ENCODE measurements at places on chromosomes 6 and 20.

DNA sequence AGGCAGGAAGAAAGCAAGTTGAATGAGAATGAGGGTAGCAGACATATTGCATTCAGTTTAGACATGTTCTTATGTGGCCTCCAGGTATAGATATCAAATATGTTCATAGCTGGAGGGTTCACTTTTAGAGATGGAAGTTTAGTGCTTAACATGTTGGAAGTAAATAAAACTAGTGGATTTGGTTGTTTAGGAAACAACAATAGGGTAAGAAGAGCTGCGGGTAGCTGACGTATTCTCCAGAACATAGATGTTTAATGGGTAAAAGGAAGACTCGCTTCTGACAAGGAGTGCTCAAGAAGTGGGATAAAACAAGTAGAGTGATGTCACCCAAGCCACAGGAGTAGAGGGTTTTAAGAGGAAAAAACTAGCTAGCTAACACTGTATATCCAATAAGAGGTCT lies 128.4 kb upstream of the COL21A1 start:
- no peak for DNase-seq

DNA sequence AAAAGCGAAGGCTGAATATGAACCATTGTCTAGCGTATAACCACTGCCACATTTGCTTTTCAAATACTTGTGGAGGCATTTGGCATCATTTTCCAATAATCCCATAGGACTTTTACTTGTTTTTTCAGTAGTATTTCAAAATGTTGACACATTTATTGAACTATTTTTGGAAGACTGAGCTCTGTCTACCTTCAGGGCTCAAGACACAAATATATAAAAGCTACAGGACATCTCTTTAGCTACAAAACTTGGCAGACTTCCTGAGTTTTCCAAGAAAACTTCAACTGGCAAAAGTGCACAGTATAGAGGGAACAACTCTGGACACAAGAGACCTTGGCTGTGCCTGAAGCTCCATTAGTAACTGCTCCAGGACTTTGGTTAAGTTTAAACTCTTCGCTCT lies 13.4 kb downstream of the EPB41L2 start:
- no peak for DNase-seq

- DNase-seq = no peak
These were observed 43.4 kb upstream of the TRAM2 start for GRCh38 chr6:52620055-52620905.

DNA sequence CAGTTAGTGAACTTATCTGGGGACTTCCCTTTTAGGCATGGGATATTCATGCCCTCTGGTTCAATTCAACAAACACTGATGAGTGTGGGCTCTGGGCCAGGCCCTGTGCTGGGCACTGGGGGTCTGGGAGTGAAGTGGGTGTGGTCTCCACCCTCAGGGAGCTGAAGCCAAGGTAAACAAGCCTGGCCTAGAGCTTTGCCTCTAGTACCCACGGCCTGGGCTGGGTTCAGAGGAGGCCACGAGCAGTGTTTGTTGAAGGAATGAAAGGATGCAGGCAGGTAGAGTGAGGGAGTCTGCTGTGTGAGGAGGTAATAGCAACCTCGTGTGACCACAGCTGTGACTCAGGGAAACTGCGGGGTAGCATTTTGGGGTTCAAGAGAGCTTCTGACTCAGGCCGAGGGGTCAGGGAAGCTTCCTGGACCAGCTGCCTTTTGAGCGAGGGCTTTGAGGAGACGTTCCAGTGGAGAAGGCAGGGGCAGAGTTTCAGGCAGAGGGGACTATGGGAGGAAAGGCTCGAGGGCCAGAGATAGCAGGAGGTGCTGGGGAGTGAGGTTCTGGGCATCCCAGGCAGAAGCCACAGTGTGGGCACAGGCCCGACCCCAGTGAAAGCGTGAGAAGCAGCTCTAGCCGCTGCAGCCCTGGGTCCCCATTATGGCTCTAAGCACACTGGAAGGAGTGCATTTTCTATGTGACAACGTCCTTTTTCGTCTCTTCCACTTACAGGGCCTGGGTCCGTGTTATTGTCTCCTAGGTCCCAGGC lies 5.6 kb downstream of the MYLK2 start:
- DNase-seq = no peak

- DNase-seq = no peak
These were observed 37.7 kb upstream of the PKHD1 start for GRCh38 chr6:52125139-52125538.

DNA sequence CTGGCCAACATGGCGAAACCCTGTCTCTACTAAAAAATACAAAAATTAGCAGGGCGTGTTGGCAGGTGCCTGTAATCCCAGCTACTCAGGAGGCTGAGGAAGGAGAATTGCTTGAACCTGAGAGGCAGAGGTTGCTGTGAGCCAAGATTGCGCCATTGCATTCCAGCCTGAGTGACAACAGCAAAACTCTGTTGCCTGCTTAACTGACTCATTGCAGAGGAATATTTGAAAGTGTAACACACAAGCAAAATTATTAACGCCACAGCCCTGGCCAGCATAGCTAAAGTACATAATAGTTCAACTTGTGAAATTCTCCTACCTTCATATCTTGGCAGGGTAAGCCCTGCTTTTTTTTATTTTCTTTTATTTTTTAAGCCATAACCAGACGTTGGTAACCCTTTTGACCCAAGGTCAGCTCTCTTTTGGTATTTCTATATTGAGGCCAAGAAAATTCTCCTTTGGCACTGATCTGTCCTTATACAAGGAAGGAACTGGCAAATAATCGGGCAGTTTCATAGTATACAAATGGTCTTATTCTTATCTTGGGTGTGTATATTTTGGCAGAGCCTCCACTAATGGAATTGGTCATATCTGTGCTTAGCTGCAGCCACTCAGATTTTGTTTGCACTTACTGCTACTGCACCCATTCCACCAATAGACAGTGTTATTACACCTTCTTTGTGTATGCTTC lies 4.0 kb upstream of the ADGRF5 start:
- no peak for DNase-seq

DNA sequence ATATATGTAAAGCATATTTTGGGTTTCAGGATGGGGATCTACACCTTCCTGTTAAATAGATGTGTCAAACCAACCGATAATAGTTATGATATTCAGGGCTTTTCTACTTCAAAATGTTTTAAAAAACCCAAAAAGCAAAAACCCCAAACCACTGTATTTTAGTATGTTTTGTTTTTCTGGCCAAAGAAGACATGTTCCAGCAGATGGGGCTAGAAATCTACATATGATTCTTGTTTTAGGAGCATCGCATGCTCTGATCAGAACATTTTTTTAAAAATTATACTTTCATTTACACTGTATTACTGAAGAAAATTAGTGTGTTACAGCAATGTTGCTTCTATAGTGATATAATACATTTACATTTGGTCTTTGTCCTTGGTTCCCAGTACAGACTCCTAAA lies 11.0 kb downstream of the RMND1 start:
- no peak for DNase-seq

GRCh38 chr6:130796313-130796905 lies 30.8 kb upstream of the SMLR1 start:
- no peak for DNase-seq

DNA sequence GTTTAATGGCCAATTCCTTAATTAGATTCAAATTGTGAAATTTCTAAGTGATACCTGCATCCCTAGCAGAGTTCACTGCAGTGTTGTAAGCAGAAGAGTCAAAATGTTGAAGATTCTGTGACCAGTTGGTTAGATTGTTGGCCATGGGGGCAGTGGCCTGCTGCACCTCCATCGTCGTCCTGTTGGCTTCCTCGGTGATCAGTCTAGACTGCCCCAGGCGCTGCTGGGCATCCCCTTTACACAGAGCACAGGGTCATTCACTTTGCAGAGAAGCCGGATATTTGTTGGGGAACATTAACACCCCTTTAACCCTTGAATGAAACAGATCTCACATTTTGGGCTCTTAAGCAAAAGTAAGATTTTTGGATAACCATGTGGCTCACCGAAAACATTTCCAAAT lies 60.7 kb downstream of the FAM229B start:
- DNase-seq = no peak

- no peak for DNase-seq
These were observed 161.1 kb downstream of the ERMARD start for GRCh38 chr6:169912266-169913095.

DNA sequence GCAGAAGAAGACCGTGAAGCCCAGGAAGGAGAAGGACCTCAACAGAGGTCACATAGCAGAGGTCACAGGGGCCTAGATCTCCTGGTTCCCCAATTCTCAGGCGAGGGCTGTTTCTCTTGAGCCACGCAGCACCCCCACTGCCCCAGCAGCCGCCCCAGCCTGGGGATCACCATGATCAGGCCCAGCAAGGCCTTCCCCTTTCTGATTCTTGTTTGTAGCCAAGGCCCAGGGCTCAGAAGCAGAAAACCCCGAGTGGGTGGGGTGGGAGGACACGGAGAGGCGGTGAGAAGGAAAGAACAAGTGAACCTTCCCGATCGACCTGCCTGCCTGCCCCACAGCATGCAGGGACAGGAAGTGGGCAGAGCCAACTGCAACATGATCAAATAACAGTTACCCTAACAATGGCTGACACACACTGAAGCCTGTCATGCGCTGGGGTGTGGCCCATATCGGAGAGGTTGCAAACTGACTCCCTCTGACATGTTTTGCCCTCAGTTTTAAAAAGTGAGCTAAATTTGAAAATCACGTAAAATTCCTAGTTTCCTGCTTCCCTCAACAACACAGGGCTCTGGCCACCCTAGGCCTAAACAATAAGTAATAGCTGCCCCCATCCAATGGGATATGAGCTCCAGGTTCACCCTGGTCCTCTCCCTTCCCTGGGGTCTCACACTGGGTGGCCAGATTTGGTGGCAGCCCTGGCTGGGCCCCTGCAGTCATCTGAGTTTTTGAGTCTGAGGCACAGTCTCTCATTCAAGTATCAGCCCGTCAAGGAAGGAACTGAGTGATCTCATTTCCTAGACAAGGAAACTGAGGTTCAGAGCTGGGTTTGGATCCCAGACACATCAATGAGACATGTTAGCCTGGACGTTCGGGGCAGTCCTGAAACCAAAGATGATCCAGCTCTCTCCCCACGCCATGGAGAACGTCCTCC lies 6.5 kb downstream of the PEDS1 start:
- DNase-seq = peak; percentile 70

DNA sequence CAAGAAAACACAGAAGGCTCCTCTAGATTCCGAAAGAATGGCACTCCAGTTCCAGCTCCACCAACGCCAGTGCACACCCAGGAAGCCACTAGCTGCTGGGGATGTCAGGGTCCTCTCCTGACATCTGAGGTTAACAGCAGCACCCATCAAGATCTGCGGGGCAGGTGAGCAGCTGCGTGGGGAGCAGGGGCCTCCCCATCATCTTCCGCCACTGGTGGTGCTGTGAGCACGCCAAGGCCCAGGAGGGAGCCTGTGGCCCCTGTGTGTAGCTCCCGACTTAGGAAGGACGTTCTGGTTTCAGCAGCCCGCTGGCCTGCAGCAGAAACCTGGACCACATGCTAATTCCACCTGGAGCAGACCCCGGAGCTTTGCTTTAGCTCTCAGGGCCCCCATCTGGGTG lies 386.2 kb downstream of the TAF4 start:
- DNase-seq = no peak

DNA sequence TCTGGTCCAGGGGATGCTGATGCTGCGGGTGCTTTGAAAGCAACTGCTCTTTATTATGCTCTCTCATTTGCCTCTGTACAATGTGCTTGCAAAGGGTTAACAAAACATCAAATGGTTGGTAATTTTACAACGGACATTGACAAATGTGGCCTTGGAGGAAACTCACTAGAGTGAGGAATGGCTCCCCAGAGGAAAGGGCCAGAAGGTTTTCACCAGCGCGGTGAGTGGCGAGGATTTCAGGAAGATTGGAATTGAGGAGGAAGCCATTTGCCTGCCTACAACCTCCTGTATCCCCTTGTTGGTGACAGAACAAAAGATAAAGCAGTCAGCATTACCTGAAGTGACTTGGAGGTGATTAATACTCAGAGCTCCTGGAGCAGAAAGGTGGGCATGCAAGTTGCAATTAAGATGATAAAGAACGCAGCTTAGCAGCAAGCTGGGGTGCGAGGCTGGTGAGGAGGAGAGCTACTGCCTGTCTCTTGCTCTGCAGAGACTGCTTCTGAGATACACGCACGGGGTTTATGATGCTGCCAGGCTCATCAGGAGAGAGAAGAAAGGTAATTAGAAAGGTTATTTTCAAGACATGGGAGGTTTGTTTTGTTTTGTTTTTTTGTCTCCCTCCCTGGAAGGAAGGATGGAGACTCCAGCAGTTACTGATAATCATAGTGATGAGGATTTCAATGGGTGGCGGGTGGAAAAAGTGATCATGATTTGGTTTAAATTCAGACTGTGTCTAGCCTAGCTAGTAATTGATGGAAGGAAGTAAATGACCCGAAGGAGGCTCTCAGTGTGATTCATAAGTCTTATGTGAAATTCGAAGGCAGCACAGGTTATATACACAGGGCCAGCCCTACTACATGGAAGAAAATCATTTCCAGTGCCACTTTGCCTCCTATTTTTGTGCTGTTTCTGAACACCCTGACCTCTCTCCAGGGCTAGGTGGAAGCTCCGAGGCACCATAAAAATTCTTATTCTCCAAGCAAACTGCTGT lies 141.6 kb upstream of the DTNBP1 start:
- DNase-seq = no peak

DNA sequence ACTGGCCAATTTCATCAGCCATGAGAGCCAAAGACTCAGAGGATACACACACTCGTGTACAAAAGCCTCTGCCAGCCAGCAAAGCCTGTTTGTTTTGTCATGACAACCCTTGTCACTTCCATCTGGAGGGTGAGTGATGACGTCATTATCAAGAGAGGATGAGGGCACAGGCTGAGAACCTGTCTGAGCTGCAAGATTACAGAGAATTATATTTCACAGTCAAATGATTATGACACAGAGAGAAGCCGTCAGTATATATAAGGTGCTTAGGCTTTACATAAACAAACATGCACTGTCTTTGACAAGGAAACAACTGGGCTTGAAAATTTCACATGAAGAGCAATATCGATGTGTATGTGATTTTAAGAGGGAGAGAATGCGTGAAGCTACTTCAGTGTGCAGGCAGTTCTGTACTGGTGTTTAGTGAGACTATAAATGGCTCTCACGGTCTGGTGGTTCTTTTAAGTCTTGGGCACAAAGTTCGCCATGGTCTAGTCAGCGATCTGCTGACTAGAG lies 36.5 kb upstream of the BCLAF1 start:
- DNase-seq = no peak

DNA sequence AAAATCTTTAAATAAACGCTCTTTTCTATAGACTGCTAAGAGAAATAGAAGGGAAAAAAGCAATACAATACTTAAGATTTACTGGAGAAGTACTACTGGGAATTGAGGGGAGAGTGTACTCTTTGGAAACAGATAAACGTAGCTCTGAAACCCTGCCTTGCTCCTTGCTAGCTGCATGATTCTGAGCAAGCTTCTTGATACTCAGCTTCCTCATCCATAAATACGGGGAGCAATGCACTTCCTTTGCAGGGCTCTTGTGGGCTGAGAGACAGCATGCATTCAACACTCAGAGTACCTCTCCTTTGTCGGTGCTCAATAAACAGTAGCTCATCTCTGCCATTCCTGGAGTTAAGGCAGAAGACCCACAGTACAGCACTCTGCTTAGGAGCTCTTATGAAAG lies 159.7 kb downstream of the BTBD9 start:
- DNase-seq = no peak

DNA sequence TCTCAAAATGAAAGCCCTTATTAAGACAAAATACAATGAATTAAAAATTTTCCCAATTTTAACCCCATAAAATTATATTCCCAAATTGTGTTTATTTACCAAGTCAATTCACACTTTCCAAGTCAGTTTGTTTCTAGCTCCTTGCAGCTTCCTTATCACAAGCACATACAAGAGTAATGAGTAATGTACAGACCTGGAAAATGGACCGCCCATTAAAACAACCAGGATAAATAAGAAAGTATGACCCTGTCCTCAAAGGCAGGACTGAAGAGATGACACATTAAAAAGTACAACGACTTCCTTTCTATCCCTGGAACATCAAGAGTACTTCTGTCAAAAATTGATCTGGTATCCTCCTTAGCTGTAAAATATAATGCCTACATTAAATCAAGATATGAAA lies 47.1 kb upstream of the TMX4 start:
- DNase-seq = no peak

Data from effector CD4-positive, alpha-beta T cell (primary cell).